ENCODE measurements at places on chromosomes 6 and 20. TPM values are rescaled to one million over a fixed set of nuclear protein-coding genes. Genes with fewer than 3 reads are reported as not detected.

TCP11 gene
- 0.31 TPM for total RNA-seq

DNA sequence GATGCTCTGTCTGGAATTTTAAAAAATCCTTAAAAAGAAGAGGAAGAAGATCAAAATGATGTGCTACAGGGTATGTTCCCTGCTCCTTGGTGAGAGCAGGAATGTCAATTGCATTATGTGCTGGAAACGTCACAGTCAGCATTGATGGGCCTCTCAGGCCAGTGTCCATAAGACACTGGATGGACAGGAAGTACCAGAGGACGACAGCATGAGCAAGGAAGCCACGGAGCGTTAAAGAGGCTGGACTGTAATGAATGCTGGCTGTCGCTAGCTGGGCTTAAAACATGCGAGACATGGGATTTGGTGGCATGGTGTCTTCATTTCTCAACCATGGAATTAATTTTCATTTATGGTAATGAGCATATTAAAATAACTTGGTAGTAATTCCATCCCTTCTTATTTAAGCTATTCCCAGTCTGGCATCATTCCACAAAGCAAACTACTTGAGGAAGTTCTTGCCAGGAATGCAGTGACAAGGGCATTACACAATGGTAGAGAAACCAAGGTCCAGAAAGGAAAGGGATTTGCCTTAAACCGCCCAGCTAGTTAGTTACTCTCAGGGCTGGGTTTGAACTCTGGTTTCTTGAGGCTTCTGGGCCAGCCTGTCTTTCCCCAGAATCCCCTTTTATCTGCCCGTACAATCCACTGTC lies 166.6 kb upstream of the SOX4 start:
- no peak for DNase-seq

KCNG1 gene
- total RNA-seq = 41.3 TPM

GRCh38 chr6:122648726-122649125 lies 38.5 kb downstream of the PKIB start:
- no peak for DNase-seq

TMC2 gene
- 1.7 TPM for total RNA-seq

GRCh38 chr6:82331031-82331773 lies 32.4 kb upstream of the TPBG start:
- no peak for DNase-seq

GRCh38 chr6:56211724-56212123 lies 35.7 kb downstream of the COL21A1 start:
- no peak for DNase-seq

PAK5 gene
- 55.7 TPM for total RNA-seq

GRCh38 chr20:48959899-48960550 lies 38.5 kb downstream of the ARFGEF2 start:
- DNase-seq = no peak

DNA sequence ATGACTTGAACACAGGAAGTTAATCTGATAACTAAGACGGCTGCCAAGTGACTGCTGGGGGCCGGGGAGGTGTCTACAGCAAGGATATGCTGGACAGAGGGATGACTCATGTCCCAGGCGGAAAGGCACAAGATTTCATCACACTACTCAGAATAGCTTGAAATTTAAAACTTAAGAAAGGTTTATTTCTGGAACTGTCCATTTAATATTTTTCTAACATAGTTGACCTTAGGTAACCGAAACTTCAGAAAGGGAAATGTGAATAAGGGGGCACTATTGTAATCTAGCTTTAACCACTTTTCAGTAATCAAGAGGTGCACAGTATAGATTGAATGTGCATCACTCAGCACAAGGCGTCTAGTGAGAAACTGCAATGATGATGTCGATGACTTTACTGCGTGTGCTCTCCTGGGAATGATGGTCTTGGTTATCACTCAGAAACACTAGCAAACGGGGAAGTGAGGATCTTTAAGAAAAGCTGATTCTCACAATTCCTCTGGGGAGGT lies 171.5 kb downstream of the QKI start:
- no peak for DNase-seq

GRCh38 chr6:2147766-2148448 lies 97.5 kb downstream of the GMDS start:
- no peak for DNase-seq

Data from occipital lobe (tissue), 3 donors.